Breast epithelium (tissue), 4 donors: ENCODE measurements at places on chromosomes 2 and 18. TPM values are rescaled to one million over a fixed set of nuclear protein-coding genes. Genes with fewer than 3 reads are reported as not detected.

DNA sequence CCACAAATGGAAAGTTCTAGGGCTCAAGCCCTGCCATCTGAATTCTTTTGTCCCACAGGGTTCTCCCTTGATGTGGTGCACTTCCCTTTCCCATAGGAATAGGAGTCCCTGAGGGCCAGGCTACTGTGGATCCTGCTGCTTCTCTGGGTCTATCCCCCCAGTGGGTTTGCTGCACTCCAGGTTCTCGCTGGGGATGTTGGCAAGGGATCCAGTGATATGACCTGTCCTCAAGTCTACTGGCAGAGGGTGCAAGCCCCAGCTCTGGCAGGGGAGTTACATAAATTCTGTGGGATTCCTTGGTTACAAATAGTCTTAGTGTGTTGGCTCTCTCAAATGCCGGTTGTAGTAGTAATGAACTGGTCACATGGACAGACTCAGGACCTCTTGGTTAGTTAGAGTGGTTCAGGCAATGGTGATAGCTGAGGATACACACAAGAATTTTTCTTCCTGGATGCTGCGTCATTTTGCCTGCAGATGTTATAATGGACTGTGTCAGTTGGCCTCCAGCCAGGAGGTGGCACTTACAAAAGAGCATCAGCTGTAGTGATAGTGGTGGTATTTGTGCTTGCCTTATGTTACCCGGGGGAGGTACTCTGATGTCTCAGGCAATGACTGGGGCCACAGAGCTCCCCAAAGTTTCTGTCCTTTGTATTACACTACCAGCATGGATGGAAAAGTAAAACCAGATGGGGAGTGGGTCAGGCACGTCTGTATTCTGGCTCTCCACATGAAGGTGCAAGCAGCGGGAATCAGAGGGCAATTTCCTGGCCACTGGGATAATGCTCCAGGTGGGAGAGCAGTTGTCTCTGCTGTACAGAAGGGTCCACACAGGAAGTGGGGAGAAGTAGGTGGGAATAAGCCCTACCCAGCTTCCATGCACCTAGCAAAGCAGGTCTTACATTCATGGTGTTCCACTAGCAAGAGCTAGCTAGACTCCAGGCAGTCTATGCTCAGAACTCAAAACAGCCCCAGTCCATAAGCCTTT is 267.9 kb downstream of the SOX11 start:
- no peaks in the 10 kb centered on the region for H3K27me3 ChIP-seq
- H3K4me3 ChIP-seq, result no peak overlapping the region
- DNase-seq, result no peak
- H3K36me3 ChIP-seq, result no peaks in the 10 kb centered on the region
- no peaks in the 10 kb centered on the region for H3K4me1 ChIP-seq

Gene HDHD2
- 18.7 TPM for total RNA-seq

Gene TMSB10
- 1,918 TPM for total RNA-seq

Gene GKN2
- total RNA-seq, result not detected

DNA sequence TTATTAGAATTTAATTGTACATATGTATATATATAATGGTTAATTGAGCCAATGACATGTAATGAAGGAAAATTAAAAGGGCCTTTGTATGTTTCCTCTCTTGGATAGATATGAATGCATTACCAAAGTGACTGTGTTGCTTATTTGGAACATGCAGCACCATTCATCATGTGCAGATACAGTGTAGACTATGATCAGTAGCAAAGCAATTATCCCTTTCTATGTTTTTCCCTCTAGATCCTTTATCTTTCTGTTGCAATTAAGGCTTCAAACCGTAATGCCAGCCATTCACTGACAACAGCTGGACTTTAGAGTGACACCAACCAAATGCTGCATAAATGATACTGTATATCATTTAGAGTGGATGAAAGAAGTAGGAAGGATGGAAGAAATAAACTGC is 565.2 kb downstream of the NRXN1 start:
- no peak for DNase-seq
- no peaks in the 10 kb centered on the region for H3K36me3 ChIP-seq
- no peaks in the 10 kb centered on the region for H3K4me1 ChIP-seq
- no peak overlapping the region for H3K27ac ChIP-seq
- no peak overlapping the region for H3K4me3 ChIP-seq

Gene ERFE
- not detected for total RNA-seq

Gene SLC9A4
- total RNA-seq, result not detected

- no peak overlapping the region for H3K4me3 ChIP-seq
- no peak overlapping the region for H3K27ac ChIP-seq
- no peak for DNase-seq
- H3K36me3 ChIP-seq, result no peaks in the 10 kb centered on the region
- no peaks in the 10 kb centered on the region for H3K27me3 ChIP-seq
- H3K4me1 ChIP-seq, result no peaks in the 10 kb centered on the region
These were observed 96.8 kb downstream of the ADD2 start for GRCh38 chr2:70671092-70671675.

GRCh38 chr2:113268621-113269360 is 9.9 kb downstream of the PAX8 start:
- no peak for DNase-seq
- H3K4me3 ChIP-seq, result no peak overlapping the region
- no peaks in the 10 kb centered on the region for H3K4me1 ChIP-seq
- peaks cover 34% of the 10 kb centered on the region for H3K27me3 ChIP-seq

GRCh38 chr2:65710356-65710755 is 278.0 kb upstream of the SPRED2 start:
- no peaks in the 10 kb centered on the region for H3K27me3 ChIP-seq
- no peak for DNase-seq
- H3K4me1 ChIP-seq, result no peaks in the 10 kb centered on the region
- no peaks in the 10 kb centered on the region for H3K36me3 ChIP-seq

DNA sequence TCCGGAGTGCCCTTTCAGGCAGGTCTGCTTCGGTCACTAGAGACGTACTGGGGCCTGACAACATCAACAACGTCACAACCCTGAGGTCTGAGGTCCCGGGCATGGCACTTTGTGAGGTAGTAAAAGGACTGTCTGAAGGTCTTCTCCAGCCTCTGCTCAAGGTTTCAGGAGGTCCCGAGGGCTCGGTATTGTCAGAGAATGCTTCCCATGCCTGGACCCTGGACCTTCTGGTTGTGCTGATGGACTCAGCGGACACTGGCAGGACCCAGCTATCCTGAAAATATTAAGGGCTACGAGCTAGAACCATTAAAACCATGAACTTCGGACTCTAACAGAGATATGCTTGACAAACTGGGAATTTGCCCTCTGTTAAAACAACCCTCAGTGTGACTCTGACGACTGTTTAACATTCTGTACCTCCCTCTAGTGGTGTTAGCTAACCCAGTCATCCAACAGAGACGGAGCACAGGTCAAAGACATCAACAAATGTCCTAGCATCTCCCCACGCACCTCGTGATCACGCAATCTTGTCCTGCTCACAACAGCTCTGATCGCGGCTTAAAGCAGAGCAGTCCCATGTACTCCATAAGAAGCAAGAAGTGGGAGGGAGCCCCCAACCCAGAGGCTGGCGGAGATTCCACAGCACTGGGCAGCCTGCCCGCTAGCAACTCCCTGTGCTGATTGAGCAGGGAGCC is 96.5 kb downstream of the CCDC93 start:
- no peak overlapping the region for H3K27ac ChIP-seq
- peaks cover 10% of the 10 kb centered on the region for H3K36me3 ChIP-seq
- H3K4me1 ChIP-seq, result no peaks in the 10 kb centered on the region
- no peak for DNase-seq
- no peaks in the 10 kb centered on the region for H3K27me3 ChIP-seq

Gene NEB
- 2.6 TPM for total RNA-seq

- no peaks in the 10 kb centered on the region for H3K27me3 ChIP-seq
- no peaks in the 10 kb centered on the region for H3K4me1 ChIP-seq
- H3K27ac ChIP-seq, result no peak overlapping the region
- DNase-seq, result no peak
- H3K36me3 ChIP-seq, result no peaks in the 10 kb centered on the region
These were observed 1077.3 kb upstream of the TMEFF2 start for GRCh38 chr2:193272011-193272410.

Gene GPC1
- 56.3 TPM for total RNA-seq

GRCh38 chr2:72454189-72454588 is 306.5 kb upstream of the CYP26B1 start:
- H3K36me3 ChIP-seq, result no peaks in the 10 kb centered on the region
- no peaks in the 10 kb centered on the region for H3K4me1 ChIP-seq
- H3K4me3 ChIP-seq, result no peak overlapping the region
- DNase-seq, result no peak

DNA sequence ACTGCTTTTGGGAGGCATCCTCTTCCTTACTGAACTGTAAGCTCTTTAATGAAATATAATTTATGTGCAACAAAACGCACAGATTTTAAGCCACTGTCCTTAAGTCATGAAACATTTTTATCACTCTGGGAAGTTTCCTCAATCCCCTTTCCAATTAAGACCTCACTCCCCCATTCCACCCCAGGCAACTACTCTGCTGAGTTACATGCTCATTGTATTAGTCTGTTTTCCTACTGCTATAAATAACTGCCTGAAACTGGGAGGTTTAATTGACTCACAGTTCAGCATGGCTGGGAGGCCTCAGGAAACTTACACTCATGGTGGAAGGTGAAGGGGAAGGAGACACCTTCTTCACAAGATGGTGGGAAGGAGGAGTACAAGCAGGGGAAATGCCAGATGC is 46.5 kb upstream of the KCNE4 start:
- H3K4me3 ChIP-seq, result no peak overlapping the region
- H3K27ac ChIP-seq, result no peak overlapping the region
- H3K27me3 ChIP-seq, result no peaks in the 10 kb centered on the region
- no peaks in the 10 kb centered on the region for H3K4me1 ChIP-seq
- no peaks in the 10 kb centered on the region for H3K36me3 ChIP-seq

Gene CCDC74B
- 2.7 TPM for total RNA-seq

Gene ZCCHC2
- total RNA-seq, result 36.3 TPM

DNA sequence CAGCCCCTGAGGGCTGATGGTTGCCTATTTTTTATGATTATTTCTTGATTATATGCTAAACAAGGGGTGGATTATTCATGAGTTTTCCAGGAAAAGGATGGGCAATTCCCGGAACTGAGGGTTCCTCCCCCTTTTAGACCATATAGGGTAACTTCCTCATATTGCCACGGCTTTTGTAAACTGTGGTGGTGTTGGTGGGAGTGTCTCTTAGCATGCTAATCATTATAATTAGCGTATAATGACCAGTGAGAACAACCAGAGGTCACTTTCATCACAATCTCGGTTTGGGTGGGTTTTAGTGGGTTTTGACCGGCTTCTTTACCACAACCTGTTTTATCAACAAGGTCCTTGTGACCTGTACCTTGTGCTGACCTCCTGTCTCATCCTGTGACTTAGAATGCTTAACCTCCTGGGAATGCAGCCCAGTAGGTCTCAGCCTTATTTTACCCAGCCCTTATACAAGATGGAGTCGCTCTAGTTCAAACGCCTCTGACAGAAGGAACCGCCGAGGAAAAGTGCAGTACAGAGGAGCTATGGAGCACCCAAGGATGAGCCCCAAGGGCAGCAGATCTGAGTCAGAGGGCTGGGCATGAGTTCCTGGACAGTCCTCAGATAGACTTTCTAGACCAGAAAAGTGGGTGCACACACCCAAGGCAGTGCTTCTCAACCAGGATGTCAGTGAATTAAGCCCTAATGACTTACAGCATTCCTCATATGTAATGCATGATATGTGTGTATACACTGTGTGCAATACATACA is 37.1 kb upstream of the ASAP2 start:
- H3K27ac ChIP-seq, result no peak overlapping the region
- no peaks in the 10 kb centered on the region for H3K36me3 ChIP-seq
- no peak overlapping the region for H3K4me3 ChIP-seq
- DNase-seq, result no peak

GRCh38 chr2:155235710-155236109 is 537.2 kb downstream of the KCNJ3 start:
- H3K27ac ChIP-seq, result no peak overlapping the region
- no peaks in the 10 kb centered on the region for H3K36me3 ChIP-seq
- no peak for DNase-seq
- no peak overlapping the region for H3K4me3 ChIP-seq

Gene SAG
- total RNA-seq, result not detected

DNA sequence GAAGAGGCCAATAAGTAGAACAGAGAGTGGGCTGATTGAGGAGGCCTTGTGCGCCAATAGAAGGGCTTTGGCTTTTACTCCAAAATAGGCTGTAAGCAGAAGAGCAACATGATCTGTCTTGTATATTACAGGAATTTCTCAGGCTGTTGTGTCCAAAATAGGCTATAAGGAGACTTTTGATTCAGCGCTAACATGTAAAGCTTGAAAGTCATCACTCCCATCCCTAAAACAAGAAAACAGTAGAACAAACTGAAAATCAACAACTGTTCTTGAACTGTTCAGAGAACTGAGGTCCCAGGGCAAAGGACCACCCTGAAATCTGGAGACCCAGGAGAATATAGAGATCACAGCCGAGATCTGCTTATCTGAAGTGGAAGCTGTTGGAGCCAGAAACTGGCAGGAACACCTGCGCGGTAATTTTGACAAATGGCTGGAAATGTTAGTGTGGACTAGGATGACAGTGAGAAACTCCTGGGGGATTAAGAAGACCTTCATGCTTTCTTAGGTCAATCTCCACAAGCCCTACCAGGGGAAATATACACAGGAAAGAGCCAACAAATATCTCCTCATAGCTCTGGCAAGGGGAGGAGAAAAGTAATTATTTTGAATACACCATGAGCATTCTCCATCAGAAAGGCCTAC is 258.6 kb downstream of the RBM43 start:
- H3K27me3 ChIP-seq, result no peaks in the 10 kb centered on the region
- no peak overlapping the region for H3K4me3 ChIP-seq
- H3K36me3 ChIP-seq, result no peaks in the 10 kb centered on the region
- no peak for DNase-seq
- H3K27ac ChIP-seq, result no peak overlapping the region

Gene SETBP1
- total RNA-seq, result 40.1 TPM

- DNase-seq, result no peak
- H3K27me3 ChIP-seq, result no peaks in the 10 kb centered on the region
- no peak overlapping the region for H3K4me3 ChIP-seq
- no peak overlapping the region for H3K27ac ChIP-seq
- H3K36me3 ChIP-seq, result no peaks in the 10 kb centered on the region
These were observed 29.1 kb downstream of the TMEM131 start for GRCh38 chr2:97966545-97967215.

GRCh38 chr2:17877811-17878280 is 621 bp upstream of the KCNS3 start:
- H3K4me3 ChIP-seq, result peak overlapping the region; percentile 79
- H3K27ac ChIP-seq, result peak overlapping the region; percentile 42
- DNase-seq, result no peak
- H3K27me3 ChIP-seq, result no peaks in the 10 kb centered on the region

Gene NTSR2
- not detected for total RNA-seq

- peak overlapping the region; percentile 65 for H3K27ac ChIP-seq
- no peaks in the 10 kb centered on the region for H3K27me3 ChIP-seq
- H3K4me3 ChIP-seq, result peak overlapping the region; percentile 79
- H3K4me1 ChIP-seq, result peaks cover 7% of the 10 kb centered on the region
These were observed 769 bp downstream of the FKBP1B start for GRCh38 chr2:24050041-24050979.

DNA sequence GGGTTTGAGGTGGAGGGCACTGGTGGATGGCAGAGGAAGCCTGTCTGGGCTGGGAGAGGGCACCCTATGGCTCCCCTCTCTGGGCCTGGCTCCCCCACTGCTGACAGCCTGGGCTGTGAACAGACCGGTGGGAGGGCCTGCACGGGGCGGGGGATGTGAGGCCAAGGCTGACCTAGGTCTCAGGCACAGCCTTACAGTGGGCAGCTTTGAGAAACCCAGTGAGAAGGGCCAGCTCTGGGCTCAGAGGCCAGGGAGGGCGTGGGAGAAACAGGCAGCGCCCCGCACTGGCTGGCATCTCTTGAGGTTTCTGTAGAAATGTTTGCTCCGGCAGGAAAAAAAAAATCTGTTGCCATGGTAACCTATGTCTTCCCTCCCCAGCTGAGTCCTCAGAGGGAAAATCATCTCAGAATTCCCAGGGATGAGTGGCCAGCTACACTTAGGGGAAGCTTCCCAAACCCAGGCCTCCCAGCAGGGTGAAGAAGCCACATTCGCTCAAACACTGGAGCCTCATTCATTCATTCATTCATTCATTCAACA is 71.7 kb upstream of the TAF1B start:
- H3K4me1 ChIP-seq, result peaks cover 7% of the 10 kb centered on the region
- H3K36me3 ChIP-seq, result no peaks in the 10 kb centered on the region
- no peaks in the 10 kb centered on the region for H3K27me3 ChIP-seq
- H3K27ac ChIP-seq, result peak overlapping the region; percentile 17
- DNase-seq, result peak; percentile 47
